ENCODE measurements at places on chromosomes 2 and 18.

DNA sequence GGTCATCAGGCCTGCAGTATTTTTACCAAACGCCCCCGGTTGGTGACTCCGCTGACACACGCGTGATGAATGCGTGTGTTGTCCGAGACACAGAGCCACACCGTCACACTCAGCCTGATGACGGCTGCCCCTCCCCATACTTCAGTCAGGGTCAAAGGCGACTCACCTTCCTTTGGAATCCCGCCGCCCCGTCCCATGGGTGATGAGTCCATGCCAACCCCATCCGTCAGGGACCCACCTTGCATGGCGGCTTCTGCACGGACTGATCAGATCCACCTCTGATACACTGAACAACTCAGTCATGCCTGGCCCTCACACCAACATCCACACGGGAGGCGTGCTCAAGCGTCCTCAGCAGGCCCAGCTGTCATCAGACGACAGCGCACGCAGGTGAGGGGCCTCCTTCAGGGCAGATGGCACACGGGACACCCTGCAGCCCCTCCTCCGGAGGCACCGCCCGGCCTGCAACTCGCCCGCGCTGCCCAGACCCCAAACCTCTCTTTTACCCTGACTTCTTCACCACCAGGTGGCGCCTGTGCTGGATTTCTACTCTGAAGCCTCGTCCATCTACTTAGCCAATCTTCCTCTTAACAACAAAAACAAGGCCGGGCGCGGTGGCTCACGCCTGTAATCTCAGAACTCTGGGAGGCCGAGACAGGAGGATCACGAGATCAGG is 89.2 kb downstream of the ZNF516 start:
- DNase-seq, result no peak

GRCh38 chr18:55206927-55207326 is 247.7 kb upstream of the CCDC68 start:
- no peak for DNase-seq

- DNase-seq, result no peak
Observed at GRCh38 chr2:236045251-236046235, 122.6 kb downstream of the GBX2 start.

DNA sequence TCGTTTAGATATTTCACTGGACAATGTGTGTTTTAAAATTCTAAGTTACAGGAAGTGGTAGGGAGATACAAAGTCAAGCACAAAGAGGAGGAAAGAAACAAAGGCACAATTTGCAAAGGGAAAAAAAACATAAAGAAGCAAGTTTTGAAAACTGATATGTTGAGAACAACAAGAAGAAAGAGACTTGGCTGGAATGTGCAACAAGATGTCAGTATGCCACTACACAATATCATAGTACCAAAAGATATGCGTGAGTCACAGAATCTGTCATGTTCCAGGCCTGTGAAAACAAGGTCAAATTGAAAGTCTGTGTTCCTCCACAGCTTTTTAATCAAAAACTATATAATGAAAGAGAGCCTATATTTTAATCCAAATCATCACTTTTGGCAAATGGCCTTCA is 12.0 kb downstream of the EXOC6B start:
- no peak for DNase-seq

DNA sequence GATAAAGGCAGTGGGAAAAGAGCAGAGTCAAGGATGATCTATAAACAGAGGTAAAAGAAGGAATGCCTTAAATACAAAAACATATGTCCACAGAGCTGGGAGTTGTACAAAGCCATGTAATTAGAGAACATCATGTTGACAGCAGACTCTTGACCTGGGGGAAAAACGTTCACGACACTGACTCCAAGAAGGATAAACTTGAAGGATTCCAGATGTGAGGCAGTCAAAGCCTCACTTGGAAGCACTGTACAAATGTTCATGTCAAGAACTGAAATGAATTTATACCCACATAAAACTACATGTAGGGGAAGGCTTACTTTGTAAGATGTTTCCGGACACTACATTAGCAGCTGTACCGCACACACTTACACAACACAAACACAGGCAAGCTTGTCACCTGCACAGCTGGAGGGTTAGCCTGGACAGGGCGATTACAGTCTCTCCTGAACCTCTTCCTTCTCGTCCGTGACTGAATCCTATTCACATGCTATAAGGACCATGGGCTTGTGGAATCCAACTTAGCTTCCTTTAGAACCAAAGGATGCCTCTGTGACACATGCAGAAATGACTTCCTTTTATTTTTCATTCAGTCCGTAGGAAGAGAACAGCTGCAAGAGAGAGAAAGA is 88.6 kb downstream of the SH3YL1 start:
- no peak for DNase-seq

DNA sequence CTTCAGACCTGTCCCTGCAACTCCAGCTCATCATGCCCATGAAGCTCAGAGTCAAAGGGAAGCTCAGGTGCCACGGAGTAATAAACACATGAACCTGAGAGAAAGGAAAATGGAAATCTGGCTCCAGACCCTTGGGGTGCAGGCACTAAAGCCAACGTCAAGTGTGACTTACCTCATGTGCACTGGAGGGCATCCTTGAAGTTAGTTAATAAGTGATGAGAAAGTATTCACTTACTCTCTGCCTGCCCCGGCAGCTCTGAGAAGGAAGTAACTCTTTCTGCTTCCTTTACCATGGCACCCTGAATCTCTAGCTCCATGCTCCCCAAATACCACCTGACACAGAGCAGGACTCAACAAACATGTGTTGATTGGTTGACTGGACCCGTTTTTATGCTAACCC is 21.4 kb upstream of the AGAP1 start:
- no peak for DNase-seq

GRCh38 chr2:8604262-8604661 is 77.6 kb upstream of the ID2 start:
- no peak for DNase-seq

DNA sequence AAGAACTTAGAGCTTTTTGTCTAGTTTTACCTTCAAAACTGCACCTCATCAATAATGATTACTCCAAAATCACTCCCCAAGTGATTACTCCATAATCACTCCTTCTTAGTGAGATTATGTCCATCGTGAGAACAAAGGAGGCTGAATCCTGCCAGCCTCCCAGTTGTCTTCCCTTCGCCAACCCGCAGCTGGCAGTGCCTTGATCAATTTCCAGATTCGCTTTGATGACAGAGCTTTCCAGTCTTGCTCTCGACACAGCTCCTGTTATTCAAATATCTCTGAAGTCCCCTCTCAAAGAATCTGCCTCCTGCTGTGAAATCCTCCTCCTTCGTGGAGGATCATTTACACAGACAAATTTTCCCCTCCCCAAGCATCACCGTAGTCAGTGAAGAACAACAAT is 237.7 kb downstream of the EIPR1 start:
- DNase-seq, result no peak

- no peak for DNase-seq
Observed at GRCh38 chr2:219418155-219419011, at the start of gene DES. TSS of gene DES (plus strand) at chr2:219418377. CDS start at chr2:219418463, 86 bp downstream.

DNA sequence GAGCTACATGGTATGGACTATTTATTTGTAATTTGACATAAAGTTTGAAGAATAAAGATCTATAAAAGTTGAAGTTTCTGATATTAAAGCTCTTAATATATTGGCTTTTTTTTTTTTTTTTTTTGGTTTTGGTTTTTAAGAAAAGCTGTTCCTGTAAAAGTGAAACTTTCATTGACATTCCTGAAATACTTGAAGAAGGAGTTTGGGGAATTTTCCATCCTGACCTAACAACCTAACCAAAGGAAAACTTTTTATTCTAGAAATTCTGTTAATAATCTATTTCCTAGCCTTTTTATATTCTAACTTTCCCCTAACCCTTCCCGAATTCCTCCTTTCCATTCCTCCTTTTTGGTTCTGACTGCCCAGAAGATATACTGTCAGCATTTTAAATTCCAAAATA is 83.7 kb downstream of the ACSL3 start:
- DNase-seq, result no peak

DNA sequence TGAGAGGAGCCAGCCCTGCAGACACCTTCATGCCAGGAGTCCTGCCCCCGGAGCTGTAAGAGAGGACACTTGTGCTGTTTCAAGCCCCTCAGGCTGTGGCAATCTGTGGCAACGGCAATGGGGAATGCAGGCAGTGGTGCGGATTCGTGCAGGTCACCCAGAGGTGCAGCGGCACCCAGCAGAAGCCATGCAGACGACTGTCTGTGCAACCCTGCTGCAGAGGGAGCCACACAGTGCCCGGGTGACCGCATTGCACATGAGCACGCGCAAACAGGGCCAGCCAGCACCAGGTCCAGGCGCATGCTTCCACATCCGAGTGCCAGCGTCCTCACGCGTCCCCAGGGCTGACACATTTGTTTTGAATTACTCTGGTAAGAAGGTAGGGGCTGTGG is 84.8 kb upstream of the GPC1 start:
- no peak for DNase-seq

- DNase-seq, result no peak
Observed at GRCh38 chr2:202193305-202193704, 45.1 kb downstream of the SUMO1 start.

DNA sequence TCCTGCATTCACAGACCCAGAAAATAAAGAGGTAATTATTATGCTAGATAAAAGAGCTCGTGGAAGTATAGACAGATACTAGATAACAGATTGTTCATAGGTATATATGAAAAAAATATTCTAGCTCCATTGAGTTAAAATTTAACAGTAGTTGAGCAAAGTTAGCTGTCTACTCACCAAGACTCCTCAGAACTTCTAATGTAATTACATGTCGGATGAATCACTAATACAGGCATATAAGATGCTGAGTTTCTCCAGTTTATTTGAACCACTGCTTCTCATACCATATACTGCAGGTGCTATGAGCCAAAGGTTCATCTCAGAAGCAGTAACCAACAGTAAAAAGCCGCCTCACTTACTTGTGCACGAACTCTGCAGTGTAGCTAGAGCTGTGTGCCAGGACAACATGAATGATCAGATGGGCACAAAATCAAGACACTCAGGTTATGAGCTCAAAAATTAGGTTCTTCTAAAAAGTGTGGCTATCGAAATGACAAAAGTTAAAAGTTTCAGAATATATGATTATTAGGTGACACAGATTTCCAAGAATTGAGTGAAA is 373.4 kb downstream of the NCKAP5 start:
- DNase-seq, result no peak

- DNase-seq, result no peak
Observed at GRCh38 chr2:12513339-12513738, 203.4 kb upstream of the TRIB2 start.

DNA sequence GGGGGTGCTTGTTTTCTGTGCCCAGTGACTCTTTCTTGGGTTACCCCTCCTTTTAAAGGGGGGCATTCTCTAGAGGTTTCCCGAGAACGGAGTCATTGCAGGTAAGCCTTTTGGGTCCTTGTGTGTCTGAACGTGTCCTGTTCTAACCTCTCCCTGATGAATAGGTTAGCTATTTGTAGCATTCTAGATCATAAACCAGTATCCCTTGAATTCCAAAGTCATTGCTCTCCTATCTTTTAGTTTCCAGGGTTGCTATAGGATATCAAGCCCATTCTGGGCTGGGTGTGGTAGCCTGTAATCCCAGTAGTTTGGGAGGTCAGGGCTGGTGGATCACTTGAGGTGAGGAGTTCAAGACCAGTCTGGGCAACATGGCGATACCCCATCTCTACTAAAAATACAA is 65.9 kb upstream of the YWHAQ start:
- DNase-seq, result no peak

- no peak for DNase-seq
Observed at GRCh38 chr2:183868707-183869106, 729.6 kb upstream of the ZNF804A start.

DNA sequence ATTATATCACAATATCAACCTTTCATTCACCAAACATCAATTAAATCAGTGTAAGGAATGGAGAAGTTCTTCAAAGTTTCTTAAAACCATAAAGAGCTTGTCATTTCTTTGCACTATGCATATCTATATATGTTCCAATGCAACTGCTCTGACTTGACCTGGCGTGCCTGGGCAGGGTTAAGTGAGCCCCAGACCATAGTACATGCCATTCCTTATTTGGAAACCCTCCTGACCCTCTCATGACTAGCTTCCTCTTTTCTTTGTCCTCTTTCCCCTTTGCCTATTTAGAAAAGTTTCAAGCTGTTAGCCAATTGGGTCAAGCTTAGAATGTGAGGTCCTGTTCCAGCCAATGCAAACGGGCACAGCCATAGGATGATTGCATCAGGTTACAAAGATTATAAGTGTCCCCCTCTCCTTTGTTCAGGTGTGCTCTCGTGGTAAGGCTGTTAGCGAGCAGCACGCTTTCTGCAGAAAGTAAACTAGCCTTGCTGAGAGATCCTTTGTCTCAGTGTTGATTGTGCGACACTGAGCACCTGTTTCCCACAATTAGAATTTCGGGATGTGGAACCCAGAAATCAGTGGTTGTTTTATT is 78.2 kb upstream of the UXS1 start:
- no peak for DNase-seq

GRCh38 chr2:160254189-160254762 is 54.2 kb upstream of the ITGB6 start:
- no peak for DNase-seq

GRCh38 chr2:175015340-175015739 is 10.2 kb upstream of the CHN1 start:
- no peak for DNase-seq

GRCh38 chr2:197828464-197829135 is 24.2 kb downstream of the PLCL1 start:
- DNase-seq, result no peak

DNA sequence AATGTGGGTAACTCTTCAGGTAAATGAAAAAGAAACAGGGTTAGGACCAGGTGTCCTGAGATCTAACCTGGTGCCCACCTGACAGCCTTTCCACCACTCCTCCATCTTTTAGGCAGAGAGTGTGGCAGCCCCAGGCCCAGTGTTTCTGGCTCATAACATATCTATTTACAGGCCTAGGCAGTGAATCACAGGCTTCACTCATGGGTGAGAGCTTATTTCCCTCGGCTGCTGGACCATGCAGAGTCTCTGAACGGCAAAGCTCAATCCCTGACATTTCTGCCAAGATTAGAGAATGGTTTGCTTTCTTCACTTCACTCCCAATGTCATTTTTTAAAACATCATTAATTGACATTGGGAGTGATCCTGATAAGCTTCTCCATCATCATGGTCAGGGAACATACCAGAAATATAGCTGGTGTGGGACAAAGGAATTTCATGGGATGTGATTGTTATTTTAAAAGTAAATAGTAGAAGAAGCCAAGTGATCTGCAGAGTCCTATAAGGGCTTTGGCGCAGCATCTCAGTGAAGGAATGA is 323.9 kb downstream of the SETBP1 start:
- no peak for DNase-seq

- DNase-seq, result no peak
Observed at GRCh38 chr2:142650601-142651000, 226.9 kb upstream of the KYNU start.

- DNase-seq, result peak; percentile 69
Observed at GRCh38 chr2:143034292-143035074, 94.7 kb upstream of the ARHGAP15 start.

- DNase-seq, result no peak
Observed at GRCh38 chr2:25312958-25313710, 28.6 kb downstream of the DNMT3A start.

Measured in NCI-H1105 (cell line).